ENCODE measurements at places on chromosomes 3 and 15. TPM values are rescaled to one million over a fixed set of nuclear protein-coding genes. Genes with fewer than 3 reads are reported as not detected.

The KBTBD12 gene
- total RNA-seq: not detected

The HTR3E gene
- total RNA-seq: not detected

The GPR149 gene
- not detected for total RNA-seq

The EXD1 gene
- not detected for total RNA-seq

The LNP1 gene
- total RNA-seq: 3.2 TPM

The GREM1 gene
- 0.32 TPM for total RNA-seq

The ATP13A4 gene
- not detected for total RNA-seq

The IQCF5 gene
- not detected for total RNA-seq

The MAGI1 gene
- total RNA-seq: 31.0 TPM

The KBTBD13 gene
- total RNA-seq: not detected

The ZBTB47 gene
- 13.6 TPM for total RNA-seq

The RYK gene
- 86.1 TPM for total RNA-seq

The CEP97 gene
- 17.8 TPM for total RNA-seq

The SNTN gene
- not detected for total RNA-seq

The MCF2L2 gene
- total RNA-seq: 1.2 TPM

The ITPKA gene
- total RNA-seq: 0.65 TPM

The CEP19 gene
- 1.9 TPM for total RNA-seq

The LMCD1 gene
- 16.1 TPM for total RNA-seq

The ELL3 gene
- 4.5 TPM for total RNA-seq

The KLF15 gene
- total RNA-seq: 0.65 TPM

The STIMATE gene
- total RNA-seq: 13.2 TPM

The MUSTN1 gene
- not detected for total RNA-seq

The SEC22A gene
- 57.8 TPM for total RNA-seq

The GRAMD1C gene
- total RNA-seq: 45.1 TPM

The ERICH6 gene
- total RNA-seq: not detected

The GOLGA8S gene
- 0.15 TPM for total RNA-seq

The BFSP2 gene
- not detected for total RNA-seq

The PROS1 gene
- 8.1 TPM for total RNA-seq

The NDN gene
- 38.0 TPM for total RNA-seq

The UBE2E2 gene
- 16.6 TPM for total RNA-seq

The AGBL1 gene
- total RNA-seq: not detected

The TMEM158 gene
- 2.6 TPM for total RNA-seq

The ASB14 gene
- total RNA-seq: not detected

The TERC gene
- 747 TPM for total RNA-seq

The MAP6D1 gene
- 1.3 TPM for total RNA-seq

The TRPM7 gene
- 41.6 TPM for total RNA-seq

The LMAN1L gene
- not detected for total RNA-seq

The MEGF11 gene
- total RNA-seq: not detected

The DENND6A gene
- total RNA-seq: 27.6 TPM

The FBXW12 gene
- not detected for total RNA-seq

The LYZL4 gene
- not detected for total RNA-seq

The SERPINI2 gene
- total RNA-seq: not detected

The ZDHHC3 gene
- total RNA-seq: 37.7 TPM

The MNS1 gene
- 1.5 TPM for total RNA-seq

The FSIP1 gene
- total RNA-seq: 0.97 TPM

The GABRR3 gene
- not detected for total RNA-seq

The C3orf85 gene
- total RNA-seq: not detected

The HYAL2 gene
- total RNA-seq: 382 TPM

The TM6SF1 gene
- 40.7 TPM for total RNA-seq
